ENCODE measurements at places on chromosomes 7 and 10.

DNA sequence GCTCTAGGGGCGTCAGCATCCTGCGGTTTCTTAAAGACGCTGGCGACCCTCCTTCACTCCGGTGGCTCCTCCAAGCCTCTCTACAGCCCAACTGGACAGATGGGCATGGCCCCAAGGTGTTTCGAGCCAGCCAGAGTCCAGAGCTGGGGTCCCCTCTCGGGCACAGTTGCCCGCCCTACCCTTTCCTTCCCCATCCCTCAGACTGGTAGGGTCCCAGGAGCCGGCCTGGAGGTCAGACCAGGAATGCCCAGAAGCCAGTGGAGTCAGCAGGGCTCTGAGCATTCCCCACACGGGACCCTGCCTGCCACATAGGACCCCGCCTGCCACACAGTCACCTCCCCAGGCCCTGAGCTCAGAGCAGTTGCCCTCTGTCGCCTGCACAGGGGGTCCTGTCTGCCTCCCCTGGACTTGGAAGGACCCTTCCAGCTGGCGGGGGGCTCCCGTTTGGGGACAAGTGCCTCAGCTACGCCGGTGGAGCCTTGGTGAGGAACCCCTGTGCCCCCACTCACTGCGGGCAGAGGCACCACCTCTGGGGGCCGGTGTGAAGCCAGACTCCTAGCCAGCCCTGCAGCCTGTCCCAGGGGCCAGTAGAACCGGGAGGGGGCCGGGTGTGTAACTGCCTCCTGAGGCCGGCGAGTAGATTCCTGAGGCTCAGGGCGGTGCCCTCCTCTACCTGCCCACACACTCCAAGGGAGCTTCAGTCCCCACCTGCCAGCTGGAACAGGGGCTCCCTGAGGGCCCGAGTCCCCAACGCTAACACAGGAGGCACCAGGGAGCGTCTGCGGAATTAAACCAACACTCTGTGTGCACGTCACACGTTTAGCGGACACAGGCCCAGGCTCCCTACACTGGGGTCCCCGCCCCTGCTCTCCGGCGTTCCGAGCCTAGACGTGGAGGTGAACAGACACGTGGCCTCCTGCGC lies 19.4 kb upstream of the PDGFA start:
- no peak for DNase-seq

- no peak for DNase-seq
Observed at GRCh38 chr10:8054494-8055407, at the start of gene GATA3. Gene GATA3, plus strand, starts transcription at chr10:8054688. Its CDS starts 968 bp downstream, at chr10:8055656.

- no peak for DNase-seq
Observed at GRCh38 chr7:18312482-18312881, 183.1 kb upstream of the HDAC9 start.

- no peak for DNase-seq
Observed at GRCh38 chr7:142716596-142716995, 32.7 kb upstream of the PRSS1 start.

DNA sequence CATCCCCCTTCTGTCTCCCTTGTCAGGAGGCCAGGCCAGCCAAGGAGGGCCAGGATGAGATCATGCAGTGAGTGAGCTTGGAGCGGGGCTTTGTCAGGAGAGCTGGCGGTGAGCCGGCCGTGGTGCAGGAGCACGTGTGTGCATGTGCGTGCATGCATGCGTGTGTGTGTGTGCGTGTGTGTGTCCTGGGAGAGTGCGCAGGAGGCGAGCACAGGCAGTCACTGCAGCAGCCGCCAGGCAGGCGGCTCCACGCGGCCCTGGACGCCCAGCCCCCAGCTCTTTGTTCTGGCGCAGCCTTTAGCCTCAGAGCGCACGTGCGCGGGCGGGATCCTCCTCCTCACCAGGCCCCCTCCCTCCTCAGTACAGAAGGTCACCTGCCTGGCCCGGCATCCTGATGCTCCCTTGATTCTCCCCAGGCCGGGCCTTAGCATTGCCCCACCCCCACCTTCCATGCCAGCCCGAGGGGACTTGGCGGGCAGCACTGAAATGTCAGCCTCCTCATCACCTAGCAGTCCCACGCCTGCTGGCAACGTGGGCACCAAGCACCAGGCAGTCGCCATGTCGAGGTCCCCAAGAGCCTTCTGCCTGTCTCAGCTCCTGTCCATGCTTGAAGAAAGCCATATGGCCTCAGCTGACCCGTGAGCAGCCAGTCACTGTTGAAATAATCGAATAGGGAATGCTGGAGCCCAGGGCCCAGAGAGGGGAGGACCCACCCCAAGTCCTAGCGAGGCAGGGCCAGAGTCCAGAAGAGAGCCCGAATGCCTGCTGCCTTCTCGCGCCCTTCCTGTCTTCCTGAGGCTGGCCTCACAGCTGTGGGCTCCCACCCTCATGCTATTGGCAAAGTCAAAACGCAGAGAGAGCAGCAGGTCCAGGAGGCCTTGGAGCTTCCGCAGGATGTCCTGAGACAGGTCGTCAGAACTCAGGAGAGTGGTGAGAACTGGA lies 125.9 kb upstream of the PPIF start:
- DNase-seq = no peak

GRCh38 chr10:112580267-112580666 lies 133.3 kb downstream of the VTI1A start:
- DNase-seq = no peak

- no peak for DNase-seq
Observed at GRCh38 chr10:12910835-12911234, 90.7 kb downstream of the CCDC3 start.

DNA sequence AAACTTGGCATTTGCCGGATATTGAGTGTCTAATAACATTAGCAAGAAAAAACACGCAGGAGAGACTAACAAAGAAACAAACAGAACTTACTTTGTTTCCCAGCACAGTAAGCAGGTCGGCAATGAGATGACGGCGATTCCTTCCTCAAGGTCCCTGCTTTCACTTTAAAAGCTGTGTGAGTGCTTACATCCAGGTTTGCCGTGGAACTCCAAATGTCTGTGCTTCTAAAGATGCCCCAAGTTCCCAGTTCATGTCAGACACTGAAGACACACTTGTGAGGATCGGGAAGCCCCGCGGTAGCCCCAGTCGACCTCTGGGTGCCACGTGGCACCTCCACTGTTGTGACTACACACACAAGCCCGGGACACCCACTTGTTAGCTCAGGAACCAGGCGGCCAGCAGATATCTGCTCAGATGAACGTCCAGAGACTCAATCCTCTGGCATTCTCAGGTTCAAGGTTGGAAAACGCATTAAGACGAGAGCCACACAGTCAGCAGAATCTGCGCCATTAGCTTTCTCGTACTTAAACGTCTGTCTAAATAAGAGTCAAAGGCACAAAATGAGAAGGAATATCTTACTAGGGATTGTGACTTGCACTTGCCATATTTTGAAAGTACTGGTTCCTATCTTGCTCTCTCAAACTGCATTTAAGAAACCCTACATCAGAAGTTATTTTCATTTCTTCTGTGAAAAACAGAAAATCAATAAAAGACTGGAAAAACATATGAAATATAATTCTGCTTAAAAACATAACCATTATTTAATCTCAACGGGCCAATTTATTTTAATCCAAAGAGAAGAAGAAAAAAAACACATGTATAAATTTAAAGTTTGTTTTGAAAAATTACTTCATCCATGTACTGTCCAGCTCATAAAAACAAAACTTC lies 207.6 kb upstream of the KLF14 start:
- DNase-seq = peak; percentile 30

DNA sequence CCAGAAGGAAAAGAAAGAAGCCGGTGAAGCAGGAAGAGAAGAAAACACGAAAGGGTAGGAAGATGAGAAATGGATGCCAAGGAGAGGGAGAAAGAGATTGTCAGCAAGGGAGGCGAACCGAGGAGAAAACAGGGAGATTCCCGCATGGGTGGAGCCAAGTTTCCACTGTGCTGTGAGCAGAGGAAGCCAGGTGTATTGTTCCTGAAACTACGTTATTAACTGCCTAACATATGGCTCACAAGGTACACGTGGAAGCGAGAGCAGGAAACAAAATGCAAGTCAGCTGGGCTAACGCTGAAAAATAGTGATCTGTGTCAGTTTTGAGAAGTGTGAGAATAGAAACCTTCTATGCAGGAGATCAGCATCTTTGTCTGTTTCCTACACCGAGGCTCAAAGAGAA lies 20.4 kb upstream of the HIPK2 start:
- DNase-seq = no peak

- no peak for DNase-seq
Observed at GRCh38 chr7:27130540-27131389, at the start of gene HOXA4. Gene HOXA4, minus strand, starts transcription at chr7:27130757. Its CDS starts 24 bp downstream, at chr7:27130733.

DNA sequence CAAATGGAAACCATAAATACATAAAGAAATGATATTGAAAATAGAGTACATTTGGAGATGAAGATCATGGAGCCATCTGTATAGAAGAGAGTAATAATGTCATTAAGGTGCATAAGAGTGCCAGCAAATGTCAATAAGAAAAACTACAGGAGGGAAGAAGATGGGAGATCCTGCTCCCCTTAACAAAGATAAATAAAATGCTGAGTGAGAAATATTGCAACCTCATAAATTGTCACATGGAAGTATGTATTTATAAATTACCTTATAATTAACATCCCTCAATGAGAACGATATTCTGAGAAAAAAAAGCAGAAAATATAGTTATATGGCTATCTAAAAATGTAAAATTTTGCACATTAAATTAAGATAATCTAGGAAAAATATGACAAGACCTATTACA lies 155.2 kb upstream of the PRSS1 start:
- DNase-seq = no peak

GRCh38 chr10:78567680-78568455 lies 500.9 kb upstream of the ZMIZ1 start:
- no peak for DNase-seq

- DNase-seq = no peak
Observed at GRCh38 chr7:81624650-81625631, 144.9 kb downstream of the HGF start.

- DNase-seq = no peak
Observed at GRCh38 chr10:21803374-21803773, 200.2 kb downstream of the DNAJC1 start.

GRCh38 chr7:135711139-135711469 lies 16.9 kb downstream of the SLC13A4 start:
- DNase-seq = no peak

GRCh38 chr10:118161461-118162246 lies 114.9 kb upstream of the RAB11FIP2 start:
- DNase-seq = no peak
